ENCODE measurements at places on chromosomes 12 and 14. TPM values are rescaled to one million over a fixed set of nuclear protein-coding genes. Genes with fewer than 3 reads are reported as not detected.

DNA sequence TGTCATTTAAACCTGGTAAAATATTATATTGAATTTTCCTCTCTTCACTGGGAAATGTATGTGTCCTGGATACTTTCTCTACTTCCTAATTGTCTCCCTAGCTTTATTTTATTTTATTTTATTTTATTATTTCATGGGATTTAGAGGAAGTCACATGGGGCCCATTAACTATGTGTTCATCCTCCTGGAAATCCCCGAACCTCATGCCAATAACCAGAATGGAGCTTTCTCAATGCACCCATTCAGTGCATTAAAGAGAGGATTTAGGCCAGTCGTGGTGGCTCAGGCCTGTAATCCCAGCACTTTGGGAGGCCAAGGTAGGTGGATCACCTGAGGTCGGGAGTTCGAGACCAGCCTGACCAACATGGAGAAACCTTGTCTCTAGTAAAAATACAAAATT is 1.3 kb upstream of the RPGRIP1 start:
- no peak for DNase-seq
- no peaks in the 10 kb centered on the region for H3K36me3 ChIP-seq
- no peaks in the 10 kb centered on the region for H3K27me3 ChIP-seq

GRCh38 chr12:84760091-84760865 is 152.3 kb downstream of the SLC6A15 start:
- no peak overlapping the region for H3K4me3 ChIP-seq
- no peaks in the 10 kb centered on the region for H3K27me3 ChIP-seq
- H3K27ac ChIP-seq = no peak overlapping the region

- H3K36me3 ChIP-seq = no peaks in the 10 kb centered on the region
- H3K4me1 ChIP-seq = no peaks in the 10 kb centered on the region
- no peak overlapping the region for H3K4me3 ChIP-seq
- DNase-seq = no peak
- no peaks in the 10 kb centered on the region for H3K27me3 ChIP-seq
Observed at GRCh38 chr12:54998958-54999510, 14.5 kb upstream of the TESPA1 start.

Gene SMOC1
- 0.19 TPM for total RNA-seq
